ENCODE measurements at places on chromosomes 1 and 21. TPM values are rescaled to one million over a fixed set of nuclear protein-coding genes. Genes with fewer than 3 reads are reported as not detected.

CASQ2 gene
- total RNA-seq, result 0.49 TPM

DNA sequence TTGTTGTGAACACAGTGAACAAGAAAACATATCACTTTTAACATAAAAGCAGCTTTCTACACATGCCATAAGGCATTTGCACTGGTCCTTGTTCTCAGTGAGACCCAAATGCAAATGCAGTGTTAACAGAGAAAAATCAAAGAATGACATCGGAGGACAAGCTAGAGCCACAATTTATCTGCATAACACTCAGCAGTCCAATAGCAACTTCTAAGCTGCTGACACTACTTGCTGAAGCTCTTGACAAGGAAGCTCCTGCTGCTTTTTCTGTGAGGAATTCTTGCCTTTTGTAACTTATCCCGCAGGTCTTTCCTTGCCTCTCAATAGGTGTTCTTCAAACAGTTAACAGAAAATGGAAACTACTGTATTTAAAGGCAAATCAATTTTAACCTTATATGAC is 34.7 kb downstream of the USH2A start:
- no peak for DNase-seq

GRCh38 chr1:182251561-182251960 is 140.0 kb downstream of the GLUL start:
- no peak for DNase-seq

DNA sequence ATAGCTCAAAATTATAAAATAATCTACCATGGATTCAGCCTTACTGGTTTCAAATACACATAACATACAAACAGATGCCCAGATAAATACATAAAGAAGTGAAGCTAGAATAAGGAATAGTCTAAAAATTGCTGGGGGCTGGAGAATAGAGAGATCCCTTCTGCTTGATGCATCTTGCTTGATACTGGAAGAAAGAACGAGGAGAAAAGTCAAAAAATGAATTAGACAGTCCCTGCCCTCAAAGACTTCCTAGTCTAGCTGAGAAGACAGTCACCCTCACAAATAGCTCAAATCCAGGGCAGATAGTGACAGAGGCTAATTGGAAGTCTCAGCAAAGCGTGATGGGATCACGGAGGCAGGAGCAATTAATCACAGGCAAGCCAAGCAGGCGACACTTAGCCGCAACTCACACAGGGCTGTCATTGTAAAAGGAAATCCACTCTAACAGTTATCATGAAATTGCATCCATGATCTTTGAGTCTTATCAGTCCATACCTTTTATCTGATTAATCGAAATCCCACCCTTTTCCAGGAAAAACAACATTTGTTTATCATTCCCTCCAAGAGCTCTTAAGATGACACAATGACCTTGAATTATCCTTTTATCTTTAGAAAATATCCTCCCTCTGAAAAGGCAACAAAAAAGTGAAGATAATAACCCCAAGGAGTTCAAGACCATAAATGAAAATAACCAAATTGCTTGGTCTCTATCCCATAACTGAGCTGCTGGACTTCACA is 59.7 kb upstream of the TIAM1 start:
- DNase-seq, result no peak

SPTA1 gene
- total RNA-seq, result not detected

DNA sequence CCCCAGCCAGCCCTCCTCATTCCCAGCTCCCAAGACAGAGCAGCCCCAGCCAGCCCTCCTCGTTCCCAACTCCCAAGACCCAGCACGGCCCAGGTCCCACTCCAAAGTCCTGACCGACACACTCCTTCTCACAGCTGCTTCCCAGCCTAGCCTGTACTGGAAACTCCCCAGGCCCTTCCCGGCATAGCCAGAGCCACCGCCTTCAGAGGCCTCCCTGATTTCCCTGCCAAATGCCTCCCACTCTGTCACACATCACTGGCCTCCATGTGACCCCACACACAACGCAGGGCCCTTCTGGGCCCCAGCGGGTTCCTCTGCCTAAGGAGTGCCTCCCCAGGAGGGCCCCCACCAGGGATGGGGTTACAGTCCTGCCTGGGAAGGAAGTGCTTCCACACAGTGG is 2.8 kb downstream of the UBE2J2 start:
- no peak for DNase-seq

MCOLN3 gene
- total RNA-seq, result 6.2 TPM

SORT1 gene
- total RNA-seq, result 41.1 TPM

GRCh38 chr1:177181631-177182291 is 11.0 kb downstream of the BRINP2 start:
- peak; percentile 55 for DNase-seq

GRCh38 chr1:221234791-221235190 is 355.5 kb downstream of the HLX start:
- DNase-seq, result no peak

DNA sequence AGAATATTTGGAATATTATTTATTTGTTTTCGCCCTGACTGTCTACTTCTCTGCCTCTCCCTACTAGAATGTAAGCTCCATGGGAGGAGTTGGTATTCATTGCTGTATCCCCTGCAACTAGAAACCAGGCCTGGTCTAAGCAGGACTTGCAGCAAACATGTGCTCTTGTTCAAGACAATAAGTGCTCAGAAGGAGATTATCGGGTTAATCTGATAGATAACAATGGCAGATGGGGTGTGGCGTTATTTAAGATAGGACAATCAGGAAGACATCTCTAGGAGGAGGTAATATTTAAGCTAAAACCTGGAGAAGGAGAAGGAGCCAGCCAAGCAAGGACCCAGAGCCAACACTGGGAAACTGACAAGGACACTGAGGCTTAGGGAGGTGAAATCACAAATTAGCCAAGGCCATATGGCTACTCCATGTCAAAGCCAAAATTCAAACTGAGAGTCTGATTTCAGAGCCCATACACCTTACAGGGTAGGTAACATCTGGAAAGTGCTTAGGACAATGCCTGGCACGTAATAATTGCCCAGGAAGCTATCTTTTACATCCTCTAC is 41.5 kb downstream of the STYXL2 start:
- DNase-seq, result no peak

DNA sequence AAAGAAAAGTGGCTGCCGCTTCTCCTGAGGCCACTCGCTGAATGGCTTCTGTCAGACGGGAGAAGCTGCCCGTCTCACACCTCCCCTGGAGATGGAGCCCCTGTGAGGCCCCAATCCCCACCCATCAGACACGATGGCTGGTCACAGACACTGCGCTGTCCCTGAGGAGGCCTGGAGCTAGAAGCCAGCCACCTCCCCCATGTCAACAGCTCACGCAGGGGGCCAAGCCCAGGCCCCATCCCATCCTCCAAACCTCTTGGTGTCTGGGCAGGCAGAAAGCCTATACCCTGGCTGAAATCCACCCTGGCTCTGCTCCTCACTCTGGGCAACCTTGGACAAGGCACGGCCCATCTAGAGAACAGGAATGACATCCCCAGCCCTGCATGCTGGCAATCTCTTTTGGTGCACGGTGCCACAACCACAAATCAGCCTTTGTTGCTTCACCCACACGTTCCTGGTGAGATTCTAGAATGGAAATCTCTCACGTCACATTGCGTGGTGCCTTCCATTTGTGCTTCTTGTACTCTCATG is 273.9 kb upstream of the VAMP3 start:
- DNase-seq, result no peak

- no peak for DNase-seq
Measured at GRCh38 chr1:89364954-89365550, 1.2 kb downstream of the GBP6 start.

CNTN2 gene
- 0.08 TPM for total RNA-seq

GRCh38 chr1:43206600-43207228 is 34.6 kb downstream of the CFAP57 start:
- DNase-seq, result peak; percentile 86

DNA sequence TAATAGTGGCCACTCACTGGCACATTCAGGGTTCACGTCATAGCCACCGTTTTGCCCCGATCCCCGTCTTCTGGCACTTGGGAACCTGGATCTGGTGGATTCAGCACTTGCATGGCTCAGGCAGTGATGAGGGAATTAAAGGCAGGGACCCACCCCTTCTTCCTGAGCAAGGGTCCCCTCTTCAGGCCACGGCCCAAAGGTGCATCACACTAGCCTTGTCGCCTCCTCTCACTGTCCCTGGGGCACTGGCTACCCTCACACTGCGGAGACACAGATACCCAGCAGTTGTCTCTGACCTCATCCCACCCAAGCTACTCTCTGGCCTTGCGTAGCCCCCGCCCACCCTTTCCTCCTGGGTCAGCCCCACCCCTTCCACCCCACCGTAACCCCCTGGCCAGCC is 19.9 kb upstream of the LDLRAP1 start:
- DNase-seq, result peak; percentile 61

GRCh38 chr1:109255097-109255651 is 5.8 kb downstream of the CELSR2 start:
- DNase-seq, result no peak

RHBG gene
- total RNA-seq, result not detected

- no peak for DNase-seq
Measured at GRCh38 chr1:29371332-29371731, 135.0 kb downstream of the PTPRU start.

- no peak for DNase-seq
Measured at GRCh38 chr21:29812947-29813346, 126.8 kb downstream of the GRIK1 start.

GRCh38 chr1:223248001-223248769 is 105.1 kb upstream of the TLR5 start:
- DNase-seq, result no peak

- DNase-seq, result no peak
Measured at GRCh38 chr1:151822404-151822803, 9.2 kb downstream of the RORC start.

NBPF4 gene
- 1.4 TPM for total RNA-seq

DNA sequence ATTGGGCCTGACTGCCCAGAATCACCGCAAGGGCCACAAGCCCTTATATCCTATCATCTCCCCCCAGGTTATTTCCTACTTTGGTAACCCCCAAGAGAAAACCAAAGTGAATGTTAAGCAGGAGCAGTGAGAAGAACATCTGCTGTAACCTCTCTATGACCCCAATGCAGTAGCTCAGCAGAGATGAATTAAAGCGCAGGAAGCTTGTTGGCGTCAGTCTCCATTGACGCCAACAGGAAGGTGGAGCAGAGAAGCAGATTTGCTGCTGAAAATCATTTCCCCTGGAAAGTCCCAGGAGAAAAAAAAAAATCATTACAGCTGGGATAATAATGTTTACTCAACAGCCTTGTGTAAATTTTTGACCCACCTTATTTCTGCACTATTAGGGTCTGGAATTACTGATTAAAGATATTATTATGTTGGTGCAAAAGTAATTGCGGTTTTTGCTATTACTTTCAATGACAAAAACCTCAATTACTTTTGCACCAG is 33.2 kb upstream of the FAM163A start:
- peak; percentile 64 for DNase-seq

- peak; percentile 56 for DNase-seq
Measured at GRCh38 chr1:90579212-90579802, 137.8 kb downstream of the BARHL2 start.

CHI3L1 gene
- not detected for total RNA-seq

GRCh38 chr1:207755846-207756693 is 4.2 kb downstream of the CD46 start:
- no peak for DNase-seq

COL24A1 gene
- total RNA-seq, result 2.2 TPM

DRAXIN gene
- total RNA-seq, result 7.1 TPM

CFHR3 gene
- 0.99 TPM for total RNA-seq

- no peak for DNase-seq
Measured at GRCh38 chr1:167460836-167461235, 57.5 kb downstream of the CD247 start.

DNA sequence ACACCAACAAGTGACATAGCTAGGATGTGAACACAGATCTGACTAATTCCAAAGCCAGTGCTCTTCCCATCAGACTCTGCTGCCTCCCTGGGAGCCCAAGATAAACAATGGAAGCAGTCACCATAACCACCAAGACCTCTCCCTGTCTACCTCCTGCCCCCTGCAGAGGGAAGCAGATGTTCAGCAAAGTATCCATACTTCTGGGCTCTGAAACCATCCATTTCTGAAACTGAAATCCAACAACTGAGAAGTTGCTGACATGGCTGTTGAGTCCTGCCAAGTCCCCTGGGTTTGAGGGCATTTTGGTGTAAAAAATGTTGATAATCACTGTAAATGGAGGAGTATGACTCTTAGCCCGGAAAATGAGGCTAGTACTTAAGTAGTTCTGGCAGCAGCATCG is 102.1 kb downstream of the TYW3 start:
- no peak for DNase-seq

MEX3A gene
- total RNA-seq, result 22.3 TPM

SPRR2A gene
- total RNA-seq, result not detected

UBASH3A gene
- total RNA-seq, result not detected

UQCRHL gene
- total RNA-seq, result 8.6 TPM

- DNase-seq, result no peak
Measured at GRCh38 chr1:175183586-175183985, 9.0 kb downstream of the KIAA0040 start.

DNA sequence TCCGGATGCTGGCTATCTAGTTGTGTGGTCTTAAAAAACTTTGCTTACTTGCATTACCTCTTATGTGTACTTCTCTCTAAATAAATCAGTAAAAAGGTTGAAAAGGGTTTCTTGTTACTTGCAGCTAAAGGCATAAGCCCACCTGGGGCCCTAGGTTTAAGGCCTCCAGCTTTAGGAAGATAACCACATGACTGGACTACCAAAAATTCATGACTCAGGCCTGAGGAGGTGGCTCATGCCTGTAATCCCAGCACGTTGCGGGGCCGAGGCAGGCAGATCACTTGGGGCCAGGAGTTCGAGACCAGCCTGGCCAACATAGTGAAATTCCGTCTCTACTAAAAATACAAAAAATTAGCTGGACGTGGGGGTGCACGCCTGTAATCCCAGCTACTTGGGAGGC is 142.9 kb downstream of the APP start:
- DNase-seq, result no peak

DNA sequence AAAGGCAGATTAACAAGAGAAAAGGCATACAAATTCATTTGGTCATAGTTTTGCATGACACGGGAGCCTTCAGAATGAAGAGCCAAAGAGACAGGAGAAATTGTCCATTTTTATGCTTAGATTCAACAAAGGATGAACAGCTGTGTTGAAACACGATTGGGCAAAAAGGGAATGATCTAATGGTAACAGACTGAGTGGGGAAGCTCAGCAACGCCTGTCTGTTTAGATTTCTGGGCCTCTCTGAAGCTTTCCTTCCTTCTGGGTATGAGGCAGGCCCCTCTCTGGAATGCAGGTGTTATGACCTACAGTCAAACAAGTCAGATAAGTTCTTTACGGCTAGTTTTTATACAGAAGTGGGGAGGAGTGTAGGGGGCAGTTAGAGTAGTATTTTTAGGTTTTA is 154.6 kb downstream of the RGS7 start:
- DNase-seq, result no peak

GRCh38 chr1:31981456-31981839 is 32.2 kb upstream of the KHDRBS1 start:
- no peak for DNase-seq

NBPF6 gene
- 0.69 TPM for total RNA-seq

SLC35D1 gene
- 19.6 TPM for total RNA-seq

GRCh38 chr1:169022648-169023047 is 83.8 kb upstream of the ATP1B1 start:
- DNase-seq, result no peak

MTARC2 gene
- 5.4 TPM for total RNA-seq

- DNase-seq, result no peak
Measured at GRCh38 chr1:91761295-91761721, 124.6 kb downstream of the TGFBR3 start.
